ENCODE measurements at places on chromosomes 12 and 14.
A peak's percentile ranks its signal among the peaks of the same experiment; 100 is the strongest.

- DNase-seq = no peak
Measured at GRCh38 chr12:107992870-107993451, 136.1 kb upstream of the WSCD2 start.

DNA sequence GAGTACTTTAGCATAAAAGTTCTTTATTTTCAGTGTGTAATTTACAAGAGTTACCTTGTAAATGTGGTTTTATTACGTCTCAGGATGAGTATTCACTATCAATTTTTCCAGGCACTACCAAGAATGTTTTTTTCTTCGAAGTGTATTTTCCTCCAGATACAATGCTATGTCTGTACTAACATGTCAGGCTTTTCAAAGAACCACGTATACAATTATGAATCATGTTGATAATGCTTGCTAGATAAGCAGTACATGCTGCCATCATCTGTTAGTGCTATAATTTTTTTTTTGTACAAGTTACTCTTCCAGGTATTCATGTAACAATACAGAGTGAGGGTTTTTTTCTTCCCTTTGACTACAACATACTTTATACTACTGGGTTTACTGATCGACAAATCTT lies 5.6 kb upstream of the KANSL2 start:
- DNase-seq = no peak

DNA sequence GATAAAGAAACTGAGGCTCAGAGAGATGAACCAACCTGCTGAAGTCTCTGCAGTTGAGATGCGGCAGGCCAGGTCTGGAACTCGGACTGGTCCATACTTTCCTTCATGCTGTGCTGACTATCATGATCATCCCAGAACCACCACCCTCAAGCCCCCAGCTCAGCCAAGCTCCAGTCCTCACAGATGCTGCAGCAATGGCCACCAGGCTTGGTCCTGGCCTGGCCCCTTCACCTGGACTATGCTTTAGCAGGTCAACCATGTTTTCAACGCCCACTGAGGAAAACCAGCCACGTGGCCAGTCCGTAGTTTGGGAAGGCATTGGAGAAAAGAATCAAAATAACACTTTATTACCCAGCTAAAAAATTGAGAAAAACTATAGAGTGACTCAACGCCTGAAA lies 1.4 kb downstream of the GPR68 start:
- no peak for DNase-seq

GRCh38 chr12:75953312-75953906 lies 78.2 kb downstream of the PHLDA1 start:
- no peak for DNase-seq

GRCh38 chr12:29146196-29146595 lies 2.9 kb upstream of the FAR2 start:
- no peak for DNase-seq

GRCh38 chr14:44385906-44386305 lies 121.2 kb downstream of the FSCB start:
- DNase-seq = no peak

DNA sequence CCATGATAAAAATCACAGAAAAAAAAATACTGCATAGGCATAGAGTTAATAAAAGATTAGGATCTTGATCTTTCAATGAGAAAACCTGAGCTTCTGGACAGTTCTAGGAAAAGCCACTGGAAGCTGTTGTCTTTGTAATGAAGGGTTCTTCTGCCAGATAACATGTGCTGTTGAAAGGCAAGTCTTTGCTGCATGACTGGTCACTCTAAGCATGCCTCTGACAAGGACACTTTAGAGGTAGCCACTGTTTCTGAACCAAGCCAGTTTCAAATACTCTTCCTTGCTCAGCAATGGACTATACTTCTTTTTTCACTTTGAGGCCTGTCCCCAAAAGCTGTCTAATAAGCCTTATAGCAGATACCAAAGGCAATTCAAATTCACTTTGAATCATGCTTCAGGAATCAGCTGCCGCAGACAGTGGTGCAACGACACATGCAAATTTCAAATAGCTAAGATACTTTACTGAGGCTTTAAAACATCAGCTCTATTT lies 70.2 kb downstream of the BTG1 start:
- no peak for DNase-seq

GRCh38 chr14:105313381-105314286 lies 914 bp upstream of the PACS2 start:
- no peak for DNase-seq

DNA sequence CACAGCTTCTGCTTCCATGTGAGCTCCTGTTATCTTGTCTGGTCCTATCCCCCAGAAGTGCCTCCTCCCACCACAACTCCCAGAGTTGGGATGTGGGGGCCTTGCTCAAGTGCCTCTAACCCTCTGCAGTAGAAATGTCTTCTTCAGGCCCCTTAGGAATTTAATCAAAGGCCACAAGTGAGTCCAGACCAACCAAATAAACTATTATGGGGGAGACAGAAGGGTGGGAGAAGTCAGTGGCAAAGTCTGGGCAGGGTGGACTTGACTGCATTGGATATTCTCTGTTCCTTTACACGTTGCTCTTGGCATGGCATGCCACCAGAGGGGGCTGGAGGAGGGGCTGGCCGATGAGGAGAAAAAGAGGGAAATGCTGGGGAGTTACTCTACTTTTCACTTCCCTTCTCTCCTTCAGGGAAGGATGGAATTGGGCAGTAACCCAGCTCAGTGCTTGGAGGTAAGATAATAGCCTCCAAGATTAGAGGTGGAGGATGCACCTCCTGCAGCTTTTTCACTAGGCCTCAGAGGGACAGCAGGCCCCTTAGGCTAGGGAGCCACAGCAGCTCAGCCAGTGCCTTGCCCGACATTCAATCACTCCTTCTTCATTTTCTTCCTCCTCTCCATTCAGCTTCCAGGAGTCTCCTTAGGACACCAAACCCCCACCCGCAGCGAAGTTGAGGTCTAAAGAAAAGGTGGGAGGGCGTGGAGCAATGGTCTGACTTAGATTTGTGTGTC lies 1.2 kb upstream of the AP1G2 start:
- DNase-seq = no peak

DNA sequence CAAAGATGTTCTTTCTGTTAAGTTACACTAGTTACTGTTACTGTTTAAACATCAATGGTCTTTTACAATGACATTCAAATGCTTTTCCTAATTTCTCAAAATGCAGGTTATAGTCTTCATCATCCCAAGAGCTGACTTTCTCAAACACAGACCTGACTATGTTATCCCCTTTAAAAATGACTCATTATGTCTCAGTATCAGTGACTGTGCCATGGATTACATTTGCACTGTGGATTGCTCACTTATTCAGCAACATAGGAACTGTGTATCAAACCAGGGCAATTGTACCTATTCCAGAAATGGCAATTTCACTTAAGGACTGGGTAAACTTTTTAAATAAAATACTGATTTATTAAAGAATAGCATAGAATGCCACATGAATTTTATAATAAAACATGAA lies 630.2 kb upstream of the NOVA1 start:
- DNase-seq = no peak

GRCh38 chr12:107684990-107685359 lies 624 bp upstream of the PWP1 start:
- no peak for DNase-seq

GRCh38 chr14:69354383-69355153 lies 43.5 kb downstream of the ERH start:
- peak; percentile 26 for DNase-seq

GRCh38 chr12:2306012-2306411 lies 253.2 kb downstream of the CACNA1C start:
- DNase-seq = no peak

GRCh38 chr12:117459229-117459628 lies 97.8 kb upstream of the NOS1 start:
- no peak for DNase-seq

GRCh38 chr12:96471368-96472050 lies 17.9 kb upstream of the CFAP54 start:
- DNase-seq = no peak

DNA sequence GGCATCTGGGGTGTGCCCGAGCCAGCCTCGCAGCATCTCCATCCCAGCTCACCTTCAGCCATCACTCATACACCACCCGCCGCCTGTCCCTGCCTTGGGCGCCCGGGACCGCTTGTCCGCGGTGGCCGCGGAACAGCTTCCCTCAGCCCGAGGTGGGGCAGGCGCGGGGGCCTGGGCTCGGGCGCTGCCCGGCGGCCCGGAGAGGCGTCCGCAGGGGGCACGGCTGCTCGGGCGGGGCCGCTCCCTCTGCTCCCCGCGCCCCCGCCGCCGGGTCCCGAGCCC lies 430 bp downstream of the SLC41A2 start:
- DNase-seq = peak; percentile 17

DNA sequence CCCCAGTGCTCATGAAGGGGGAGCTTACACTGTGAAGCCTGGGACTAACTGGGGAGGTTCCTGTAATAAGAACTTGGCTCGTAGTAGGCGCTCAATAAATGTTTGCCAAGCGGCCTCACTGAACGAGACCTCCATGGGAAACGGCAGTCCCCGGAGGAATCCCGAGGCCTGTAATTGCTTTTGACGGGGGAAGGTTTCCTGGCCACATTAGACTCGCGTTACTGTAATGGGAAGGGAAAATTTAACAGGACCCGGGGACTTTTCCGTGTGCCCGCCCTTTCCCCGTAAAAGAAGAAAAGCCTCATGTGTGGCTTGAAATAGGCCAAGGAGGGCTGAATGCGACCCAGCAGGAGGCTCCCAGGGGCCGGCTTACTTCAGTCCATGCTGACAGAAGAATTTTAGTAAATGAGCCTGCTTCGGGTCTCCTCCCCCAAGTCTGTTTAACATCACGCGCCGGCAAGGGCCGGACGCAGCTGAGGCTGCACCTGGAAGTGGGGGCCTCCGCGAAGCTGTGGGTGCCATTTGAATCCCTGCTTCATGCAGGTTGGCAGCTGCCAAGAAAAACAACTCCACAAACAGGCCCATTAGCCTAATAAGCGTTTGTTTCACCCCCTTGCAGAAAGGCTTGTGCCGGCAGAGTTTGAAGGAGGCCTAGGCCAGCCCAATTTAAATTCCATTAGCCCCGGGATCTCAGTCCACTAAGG lies 39.8 kb upstream of the PWP1 start:
- DNase-seq = no peak

DNA sequence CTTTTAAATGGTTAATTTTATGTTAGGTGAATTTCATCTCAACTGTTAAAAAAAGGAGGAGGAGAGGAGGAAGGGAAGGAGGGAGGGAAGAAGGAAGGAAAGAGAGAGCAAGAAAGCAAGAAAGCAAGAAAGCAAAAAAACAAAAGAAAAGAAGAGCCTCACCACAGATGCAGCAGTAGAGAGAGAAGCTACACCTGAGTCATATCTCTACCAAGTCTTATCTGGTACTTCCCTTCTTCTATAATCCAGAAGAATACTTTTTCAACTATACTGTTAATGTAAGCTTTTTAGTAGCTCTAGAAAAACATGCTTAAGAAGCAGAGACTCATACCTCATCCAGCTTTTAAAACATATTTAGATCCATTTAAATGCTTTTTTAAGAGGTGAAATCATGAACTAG lies 5.6 kb upstream of the IL26 start:
- no peak for DNase-seq

DNA sequence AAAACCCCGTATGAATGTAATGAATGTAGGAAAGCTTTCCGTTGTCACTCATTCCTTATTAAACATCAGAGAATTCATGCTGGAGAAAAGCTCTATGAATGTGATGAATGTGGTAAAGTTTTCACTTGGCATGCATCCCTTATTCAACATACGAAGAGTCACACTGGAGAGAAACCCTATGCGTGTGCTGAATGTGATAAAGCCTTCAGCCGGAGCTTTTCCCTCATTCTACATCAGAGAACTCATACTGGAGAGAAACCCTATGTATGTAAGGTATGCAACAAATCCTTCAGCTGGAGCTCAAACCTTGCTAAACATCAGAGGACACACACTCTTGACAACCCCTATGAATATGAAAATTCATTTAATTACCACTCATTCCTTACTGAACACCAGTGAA lies 23.8 kb downstream of the ZNF891 start:
- no peak for DNase-seq

GRCh38 chr14:71355324-71356201 lies 448.3 kb downstream of the PCNX1 start:
- no peak for DNase-seq

- DNase-seq = no peak
Measured at GRCh38 chr12:98243190-98243589, 272.2 kb upstream of the TMPO start.

DNA sequence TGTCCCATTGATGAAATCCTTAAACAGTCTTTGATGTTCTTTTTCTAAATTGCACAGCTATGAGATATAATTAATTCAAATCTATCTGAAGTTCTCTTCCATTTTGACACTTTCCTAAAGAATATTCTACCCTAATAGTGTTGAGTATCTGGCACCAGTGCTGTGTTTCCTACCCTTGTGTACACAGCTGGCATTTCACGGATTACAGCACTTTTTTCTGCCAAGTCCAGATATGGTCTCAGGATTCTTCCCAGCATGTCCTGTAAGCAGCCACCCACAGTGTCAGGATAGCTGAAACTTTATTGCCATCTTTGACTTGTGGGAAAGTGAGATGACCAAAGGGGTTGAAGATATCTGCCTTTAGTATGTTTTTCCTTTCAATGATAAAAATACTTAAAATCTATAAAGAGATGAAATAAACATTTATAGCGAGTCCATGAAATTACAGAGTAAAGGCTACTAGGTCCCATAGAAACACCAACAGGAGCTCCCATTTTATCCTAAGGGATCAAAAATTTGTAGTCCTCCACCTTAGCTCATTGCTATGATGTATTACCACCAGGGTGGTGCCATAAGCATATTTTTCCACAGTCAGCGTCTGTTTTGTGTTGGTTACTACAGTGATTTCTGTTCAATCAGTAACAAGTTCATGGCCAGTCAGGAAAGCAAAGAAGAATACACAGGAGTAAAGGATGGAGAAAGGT lies 96.7 kb downstream of the TRHDE start:
- no peak for DNase-seq

GRCh38 chr12:102629262-102629888 lies 149.0 kb upstream of the IGF1 start:
- DNase-seq = no peak

GRCh38 chr12:234891-235415 lies 21.0 kb upstream of the SLC6A12 start:
- DNase-seq = no peak

DNA sequence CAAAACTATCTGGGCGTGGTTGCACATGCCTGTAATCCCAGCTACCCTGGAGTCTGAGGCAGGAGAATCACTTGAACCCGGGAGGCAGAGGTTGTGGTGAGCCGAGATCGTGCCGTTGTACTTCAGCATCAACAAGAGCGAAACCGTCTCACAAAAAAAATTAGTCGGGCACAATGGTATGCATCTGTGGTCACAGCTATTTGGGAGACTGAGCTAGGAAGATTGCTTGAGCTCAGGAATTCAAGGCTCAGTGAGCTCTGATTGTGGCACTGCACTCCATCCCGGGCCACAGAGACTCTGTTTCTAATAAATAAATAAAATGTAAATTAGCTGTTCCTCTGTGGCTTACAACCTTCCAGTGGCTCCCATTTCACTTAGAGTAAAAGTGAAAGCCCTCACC lies 28.0 kb downstream of the RCOR1 start:
- no peak for DNase-seq

GRCh38 chr12:130649101-130650045 lies 66.7 kb downstream of the RIMBP2 start:
- no peak for DNase-seq
